CD4-positive, alpha-beta memory T cell (primary cell): ENCODE measurements at places on chromosomes 12 and 14. TPM values are rescaled to one million over a fixed set of nuclear protein-coding genes. Genes with fewer than 3 reads are reported as not detected.

DNA sequence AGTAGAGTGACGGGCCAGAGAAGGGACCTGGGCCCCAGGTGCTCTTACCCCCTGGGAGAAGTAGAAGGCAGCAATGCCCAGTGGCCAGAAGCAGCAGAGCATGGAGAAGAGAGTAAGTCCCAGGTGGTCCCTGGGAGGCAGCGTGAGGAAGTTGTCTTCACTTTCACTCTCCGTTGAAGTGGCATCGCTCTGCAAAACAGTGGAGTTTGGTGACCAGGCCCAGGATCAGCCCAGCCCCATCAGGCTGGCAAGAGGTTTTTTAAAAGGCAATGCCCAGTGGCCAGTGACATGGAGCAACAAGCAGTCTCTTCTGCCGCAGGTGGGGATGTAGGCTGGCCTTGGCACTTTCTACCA is 18.2 kb downstream of the SYNDIG1L start:
- no peaks in the 10 kb centered on the region for H3K27me3 ChIP-seq
- H3K4me3 ChIP-seq, result no peak overlapping the region
- peaks cover 3% of the 10 kb centered on the region for H3K4me1 ChIP-seq

DNA sequence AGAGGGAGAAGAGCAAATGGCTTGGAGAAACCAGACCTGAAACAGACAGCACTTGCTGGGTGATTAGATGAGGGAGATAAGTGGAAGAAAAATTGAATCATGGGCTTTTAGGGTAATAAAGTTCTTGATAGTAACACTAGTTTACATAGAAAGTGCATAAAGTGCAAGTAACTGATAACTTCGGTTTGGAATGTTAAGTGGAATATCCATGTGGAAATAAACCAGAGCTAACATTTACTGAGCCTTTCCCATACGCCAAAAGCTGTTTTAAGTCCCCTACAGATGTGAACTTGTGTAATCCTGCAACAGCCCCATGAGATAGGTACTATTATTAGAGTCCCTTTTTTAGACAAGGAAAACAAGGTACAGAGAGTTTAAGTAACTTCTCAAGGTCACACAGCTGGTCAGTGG is 77.1 kb upstream of the NUDT4 start:
- no peak overlapping the region for H3K27ac ChIP-seq
- no peak for DNase-seq
- no peak overlapping the region for H3K4me3 ChIP-seq
- H3K27me3 ChIP-seq, result no peaks in the 10 kb centered on the region

GRCh38 chr12:109824731-109825130 is 8.5 kb downstream of the TRPV4 start:
- H3K36me3 ChIP-seq, result no peaks in the 10 kb centered on the region
- no peaks in the 10 kb centered on the region for H3K4me1 ChIP-seq
- H3K4me3 ChIP-seq, result no peak overlapping the region
- no peaks in the 10 kb centered on the region for H3K27me3 ChIP-seq

TMBIM4 gene
- total RNA-seq, result 108 TPM

TAMALIN gene
- 31.7 TPM for total RNA-seq
